Renal pelvis (tissue), 12 donors: ENCODE measurements at places on chromosomes 13 and 19.

DNA sequence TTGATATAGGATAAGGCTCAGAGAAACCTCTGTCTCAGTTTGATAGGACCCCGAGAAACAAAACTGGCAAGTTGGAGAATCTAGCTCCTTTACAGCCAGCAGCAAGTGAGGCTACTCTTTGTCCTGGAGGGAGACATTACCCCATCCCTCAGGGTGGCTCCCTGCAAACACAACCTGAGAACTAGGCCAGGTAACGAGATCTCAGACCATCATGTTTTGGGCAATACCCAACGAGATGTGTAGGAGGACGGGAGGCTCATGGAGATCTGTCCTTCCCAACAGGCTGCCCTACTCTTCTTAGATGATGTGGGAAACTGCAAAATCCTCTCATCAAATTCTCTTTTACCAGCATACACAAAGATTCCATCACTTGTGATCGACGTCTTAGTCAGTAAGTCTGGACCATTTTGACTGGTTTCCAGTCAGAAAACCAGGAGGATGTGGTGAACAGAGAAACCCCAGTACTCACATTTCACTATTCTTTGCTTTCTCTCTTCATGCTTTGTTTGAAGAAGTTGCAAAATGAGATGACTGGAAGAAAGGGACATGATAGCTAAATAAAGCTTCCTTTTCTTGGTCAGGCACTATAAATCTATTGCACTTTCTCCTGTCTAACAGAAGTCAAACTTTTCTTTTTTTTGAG lies 6.0 kb upstream of the CTU1 start:
- no peak for DNase-seq

DNA sequence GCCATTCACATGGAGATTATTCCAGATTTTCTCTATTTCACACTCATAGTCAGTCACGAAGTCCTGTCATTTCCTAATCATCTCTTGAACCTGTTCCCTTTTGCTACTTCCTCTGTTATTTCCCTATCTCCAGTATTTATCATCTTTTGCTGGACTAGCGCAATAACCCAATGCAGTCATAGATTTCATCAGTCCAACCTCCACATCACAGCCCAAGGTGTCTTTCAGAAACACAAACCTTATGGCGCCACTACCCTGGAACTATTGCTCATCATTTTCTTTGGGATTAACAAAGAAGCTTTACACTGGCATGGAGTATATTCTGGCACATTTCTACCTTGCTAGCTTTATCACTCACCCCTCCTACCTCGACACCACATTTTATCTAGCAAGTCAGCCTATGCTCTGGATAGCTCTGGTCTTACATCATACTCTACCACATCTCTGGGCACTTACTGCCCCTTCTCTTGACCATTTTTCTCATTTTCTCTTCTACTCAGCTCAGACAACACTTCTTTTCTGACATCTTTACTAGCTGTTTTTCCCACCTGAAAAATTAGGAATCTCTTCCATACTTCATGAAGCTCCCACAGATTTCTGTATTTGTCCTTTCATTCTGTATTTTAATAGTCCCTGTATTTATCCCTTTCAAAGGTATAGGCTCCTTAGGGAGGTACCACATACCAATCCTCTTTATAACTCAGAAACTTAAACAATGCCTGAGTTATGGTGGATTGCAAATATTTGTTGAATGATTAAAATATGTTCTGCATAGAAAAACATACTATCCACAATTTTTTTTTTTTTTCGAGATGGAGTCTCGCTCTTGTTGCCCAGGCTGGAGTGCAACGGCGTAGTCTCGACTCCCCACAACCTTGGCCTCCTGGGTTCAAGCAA lies 534.7 kb downstream of the KLF12 start:
- no peak for DNase-seq

- no peak for DNase-seq
Observed at GRCh38 chr19:45913874-45914830, at the start of gene NANOS2. NANOS2 (minus strand) TSS chr19:45914778; CDS start chr19:45914693, 85 bp downstream.

GRCh38 chr13:42926555-42926954 lies 65.5 kb downstream of the EPSTI1 start:
- no peak for DNase-seq

- no peak for DNase-seq
Observed at GRCh38 chr19:1216756-1217155, 11.2 kb downstream of the STK11 start.

DNA sequence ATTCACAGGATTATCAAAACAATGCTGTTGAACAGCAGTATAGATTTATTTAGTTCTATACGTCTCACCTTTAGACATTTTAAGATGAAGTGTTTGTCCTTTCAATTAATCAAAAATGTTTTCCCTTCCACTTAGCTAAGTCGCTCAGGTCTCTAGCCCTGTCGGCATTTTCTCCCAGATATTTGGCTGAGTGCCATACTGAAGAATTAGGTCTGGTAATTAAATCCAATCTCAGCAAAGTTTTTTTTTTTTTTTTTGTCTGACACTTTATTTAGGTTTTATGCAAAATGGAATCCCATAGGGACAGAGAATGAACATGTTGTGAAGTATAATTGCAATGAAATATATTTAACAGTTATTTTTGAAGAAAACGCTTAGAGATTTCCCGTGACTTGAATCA lies 44.1 kb downstream of the RFC3 start:
- DNase-seq, result no peak

DNA sequence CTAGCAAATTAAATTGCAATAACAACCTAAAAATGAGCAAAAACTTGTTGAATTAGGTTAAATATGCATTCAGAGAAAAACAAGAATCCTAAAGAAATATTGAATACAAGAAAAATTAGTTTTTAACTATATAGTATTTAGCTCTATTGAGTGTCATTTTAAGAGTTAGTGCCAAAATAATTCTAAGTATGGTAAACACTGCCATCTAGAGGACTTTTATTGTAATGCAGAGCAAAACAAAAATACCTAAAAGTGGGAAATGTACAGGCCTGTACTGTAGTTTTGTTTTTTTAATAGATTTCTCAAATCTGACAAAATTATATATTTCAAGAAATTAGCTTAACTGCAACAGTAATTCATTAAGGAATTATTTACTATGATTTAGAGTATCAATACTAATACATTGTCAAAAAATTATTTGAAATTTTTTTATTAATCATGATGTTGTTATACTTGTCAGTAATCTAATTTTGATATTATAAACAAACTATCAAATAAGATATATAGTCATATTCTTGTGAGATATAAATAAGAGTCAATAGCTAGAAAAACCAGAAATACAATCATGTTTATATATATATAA lies 8.2 kb upstream of the PCDH9 start:
- DNase-seq, result peak; percentile 24

- DNase-seq, result peak; percentile 29
Observed at GRCh38 chr19:30003866-30004265, 61.8 kb downstream of the URI1 start.

- DNase-seq, result no peak
Observed at GRCh38 chr19:46610851-46611770, 10.0 kb downstream of the CALM3 start.

- no peak for DNase-seq
Observed at GRCh38 chr19:54492568-54492967, 10.1 kb upstream of the LAIR2 start.

- peak; percentile 93 for DNase-seq
Observed at GRCh38 chr19:56477429-56478338, 539 bp upstream of the ZNF667 start.

DNA sequence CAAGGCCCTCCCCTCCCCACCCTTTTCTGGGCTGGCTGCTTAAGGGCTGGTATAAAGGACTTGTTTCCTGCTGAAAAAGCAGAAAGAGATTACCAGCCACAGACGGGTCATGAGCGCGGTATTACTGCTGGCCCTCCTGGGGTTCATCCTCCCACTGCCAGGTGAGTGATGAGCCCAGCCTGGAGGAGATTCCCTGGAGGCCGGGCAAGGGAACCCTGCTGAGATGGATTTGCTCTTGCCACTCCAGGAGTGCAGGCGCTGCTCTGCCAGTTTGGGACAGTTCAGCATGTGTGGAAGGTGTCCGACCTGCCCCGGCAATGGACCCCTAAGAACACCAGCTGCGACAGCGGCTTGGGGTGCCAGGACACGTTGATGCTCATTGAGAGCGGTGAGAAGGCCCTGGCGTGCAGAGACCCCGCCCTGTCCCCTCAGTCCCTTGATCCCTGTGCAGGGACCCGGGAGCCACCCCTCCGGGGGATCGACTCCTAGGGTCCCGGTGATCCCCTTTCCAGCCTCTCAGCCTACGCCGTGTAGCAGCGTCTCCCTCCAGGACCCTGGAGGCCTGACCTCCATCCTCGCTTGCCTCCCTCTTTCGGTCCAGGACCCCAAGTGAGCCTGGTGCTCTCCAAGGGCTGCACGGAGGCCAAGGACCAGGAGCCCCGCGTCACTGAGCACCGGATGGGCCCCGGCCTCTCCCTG lies at the start of gene CD177:
Gene CD177 (plus strand): TSS at position 81 of the 699 bp plus-strand sequence. CDS start 29 bp downstream, at position 110.
- no peak for DNase-seq

- DNase-seq, result no peak
Observed at GRCh38 chr13:111638233-111638632, 317.8 kb downstream of the TEX29 start.

DNA sequence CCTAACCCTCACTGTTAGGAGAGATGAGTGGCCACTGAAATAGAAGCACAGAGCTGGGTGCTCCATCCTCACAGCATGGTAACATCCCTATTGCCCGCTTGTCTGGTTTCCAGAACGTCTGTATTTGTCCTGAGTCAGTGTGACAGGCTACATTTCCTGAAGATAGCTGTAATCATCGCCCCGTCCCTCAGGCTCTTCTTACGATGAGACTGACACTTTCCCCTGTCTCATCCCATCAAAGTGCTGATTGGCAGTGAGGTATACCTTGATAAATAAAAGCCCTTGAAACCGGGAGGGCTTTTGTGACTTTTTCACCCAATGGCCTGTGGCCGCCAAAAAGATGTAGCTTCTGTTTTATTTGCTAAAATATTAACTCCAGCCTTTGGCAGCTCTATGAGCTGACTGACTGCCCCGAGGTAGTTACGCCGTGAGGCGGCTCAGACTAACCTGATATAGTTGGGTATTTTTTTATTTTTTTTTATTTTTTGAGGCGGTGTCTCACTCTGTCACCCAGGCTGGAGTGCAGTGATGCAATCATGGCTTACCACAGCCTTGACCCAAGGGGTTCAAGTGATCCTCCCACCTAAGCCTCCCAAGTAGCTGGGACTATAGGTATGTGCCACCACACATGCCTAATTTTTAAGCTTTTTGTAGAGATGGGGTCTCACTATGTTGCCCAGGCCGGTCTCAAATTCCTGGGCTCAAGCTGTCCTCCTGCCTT lies 5.7 kb upstream of the LRRC4B start:
- no peak for DNase-seq

DNA sequence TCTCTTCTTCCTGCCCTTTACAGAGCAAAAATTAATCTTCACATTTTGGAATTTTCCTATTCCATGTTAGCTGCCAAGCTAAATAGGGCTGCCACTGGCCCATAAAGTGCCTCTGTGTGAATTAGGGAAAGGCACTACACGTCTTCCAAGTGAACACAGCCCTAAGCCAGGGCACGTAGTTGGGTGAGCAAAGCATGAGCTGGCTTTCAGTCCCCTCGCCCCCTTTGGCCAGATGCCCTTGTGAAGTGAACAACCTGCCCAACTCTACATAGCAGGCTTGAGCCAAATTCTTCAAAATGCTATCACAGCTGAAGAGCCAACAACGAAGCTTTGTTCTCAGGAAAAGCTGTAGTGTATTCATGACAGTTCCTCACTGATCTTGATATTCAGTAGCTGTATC lies 213.1 kb downstream of the OXGR1 start:
- DNase-seq, result no peak

DNA sequence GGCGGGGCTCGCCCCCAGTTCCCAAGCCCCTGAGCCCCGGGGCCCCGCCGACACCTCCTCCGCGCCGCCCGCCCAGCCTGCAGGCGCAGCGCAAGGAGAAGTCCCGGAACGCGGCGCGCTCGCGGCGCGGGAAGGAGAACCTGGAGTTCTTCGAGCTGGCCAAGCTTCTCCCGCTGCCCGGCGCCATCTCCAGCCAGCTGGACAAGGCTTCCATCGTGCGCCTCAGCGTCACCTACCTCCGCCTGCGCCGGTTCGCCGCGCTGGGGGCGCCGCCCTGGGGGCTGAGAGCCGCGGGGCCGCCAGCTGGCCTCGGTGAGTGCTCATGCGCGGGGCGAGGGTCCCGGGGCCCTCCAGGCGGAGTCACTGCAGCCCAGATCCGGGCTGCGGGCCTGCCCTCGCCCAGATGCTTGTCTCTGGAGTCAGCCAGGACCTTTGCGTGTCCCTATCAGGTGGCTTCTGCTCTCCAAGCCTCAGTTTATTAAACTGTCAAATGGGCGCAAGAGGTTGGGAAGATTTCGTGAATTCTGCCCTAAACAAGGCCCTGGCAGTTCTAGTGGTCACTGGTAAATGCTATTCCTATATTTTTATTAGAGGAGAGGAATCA lies 2.0 kb downstream of the NPAS1 start:
- no peak for DNase-seq

DNA sequence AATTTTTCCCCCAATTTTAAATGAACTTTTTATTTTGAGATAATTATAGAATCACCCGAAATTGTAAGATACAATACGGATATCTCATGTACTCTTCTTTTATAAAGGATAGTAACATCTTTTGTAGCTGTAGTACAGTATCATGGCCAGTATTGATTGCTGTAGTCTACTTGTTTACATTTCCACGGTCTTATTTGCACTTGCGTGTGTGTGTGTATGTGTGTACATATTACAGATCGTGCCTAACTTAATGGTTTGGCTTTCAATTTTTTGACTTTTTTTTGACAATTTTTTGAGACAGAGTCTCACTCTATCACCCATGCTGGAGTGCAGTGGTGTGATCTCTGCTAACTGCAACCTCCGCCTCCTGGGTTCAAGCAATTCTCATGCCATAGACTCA lies 6.7 kb downstream of the PAN3 start:
- no peak for DNase-seq

DNA sequence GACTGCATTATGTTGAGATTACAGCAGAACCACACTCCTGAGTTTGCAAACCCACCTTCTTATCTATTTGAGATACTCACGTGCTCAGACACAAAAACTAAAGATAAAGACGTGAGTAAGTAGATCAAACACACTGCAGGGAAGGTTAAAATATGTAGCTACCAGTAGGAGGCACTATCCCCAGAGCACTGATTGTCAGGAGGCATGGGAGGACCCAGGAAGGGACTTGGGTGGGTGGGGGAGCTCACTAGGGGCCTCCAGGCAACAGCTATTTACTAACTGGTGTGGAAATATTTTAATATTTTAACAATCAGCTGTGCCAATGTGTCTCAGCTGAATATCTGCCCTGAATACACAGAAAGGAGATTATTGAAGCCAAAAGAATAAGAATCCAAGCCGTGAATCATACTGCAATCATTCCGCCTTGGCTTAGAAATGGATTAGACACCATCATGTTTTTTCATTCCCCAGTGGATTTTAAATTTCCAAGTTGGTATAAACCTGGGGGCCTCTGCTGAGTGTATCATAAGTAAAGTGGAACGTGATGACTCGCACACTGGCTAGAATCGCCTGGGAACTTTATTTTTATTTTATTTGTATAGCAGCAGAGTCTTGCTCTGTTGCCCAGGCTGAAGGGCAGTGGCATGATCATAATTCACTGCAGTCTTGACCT lies 73.2 kb upstream of the CACNA1A start:
- DNase-seq, result no peak

DNA sequence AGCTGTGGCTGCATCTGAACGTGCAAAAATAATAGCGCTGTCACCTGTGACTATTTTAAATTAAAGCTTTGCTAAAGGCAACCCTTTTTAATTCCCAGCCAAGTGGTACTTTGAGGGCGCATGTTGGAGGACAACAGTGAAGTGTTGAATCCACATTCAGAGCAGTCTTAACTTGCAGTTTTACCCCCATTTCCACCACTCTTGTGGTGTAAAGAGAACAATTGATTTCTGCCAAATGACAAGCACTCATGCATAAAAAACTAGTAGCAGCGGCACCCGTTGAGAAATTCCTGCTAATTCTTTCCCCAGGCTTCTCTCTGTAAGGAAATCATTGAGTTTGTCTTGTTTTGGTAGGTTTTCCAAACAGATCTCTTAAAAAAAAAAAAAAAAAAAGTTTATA lies 1033.3 kb downstream of the EFNB2 start:
- no peak for DNase-seq
